Neural progenitor cell (in vitro differentiated cells): ENCODE measurements at places on chromosomes 12 and 14. TPM values are rescaled to one million over a fixed set of nuclear protein-coding genes. Genes with fewer than 3 reads are reported as not detected.
A peak's percentile ranks its signal among the peaks of the same experiment; 100 is the strongest.

Gene RNF212B
- 0.50 TPM in 1 of 2 replicates, not detected in the other for total RNA-seq

Gene WSCD2
- total RNA-seq: 3.0 and 6.6 TPM in 2 replicates

Gene SIX4
- 28.8 and 32.9 TPM in 2 replicates for total RNA-seq

Gene BTG1
- total RNA-seq: 25.2 and 45.1 TPM in 2 replicates

Gene TARBP2
- total RNA-seq: 32.4 and 72.4 TPM in 2 replicates

Gene OR4K14
- total RNA-seq: not detected in 2 replicates

Gene KRT80
- total RNA-seq: 0.12 TPM in 1 of 2 replicates, not detected in the other

Gene IFT43
- total RNA-seq: 34.9 and 36.8 TPM in 2 replicates

Gene CFAP73
- 0.19 TPM in 1 of 2 replicates, not detected in the other for total RNA-seq

DNA sequence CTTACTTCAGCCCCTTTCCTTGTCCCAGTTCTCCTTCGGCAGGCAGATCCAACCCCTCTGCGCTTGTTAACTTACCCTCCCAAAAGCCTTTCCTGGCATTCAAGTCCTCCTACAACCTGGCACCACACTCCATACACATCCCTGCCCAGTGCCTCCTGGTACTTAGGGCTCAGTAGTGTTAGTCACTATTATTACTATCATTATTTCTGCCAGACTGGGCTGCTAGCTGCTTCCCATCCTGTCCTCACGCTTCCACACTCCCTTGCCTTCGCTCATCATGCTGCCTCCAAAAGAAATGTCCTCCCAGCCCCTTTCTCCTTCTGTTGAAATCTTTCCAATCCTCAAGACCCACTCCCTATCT is 1.6 kb upstream of the HDAC7 start:
- DNase-seq: no peak

GRCh38 chr12:124685689-124686369 is 118.4 kb upstream of the NCOR2 start:
- no peak for DNase-seq

GRCh38 chr12:24913953-24914352 is 34.9 kb downstream of the BCAT1 start:
- DNase-seq: no peak

DNA sequence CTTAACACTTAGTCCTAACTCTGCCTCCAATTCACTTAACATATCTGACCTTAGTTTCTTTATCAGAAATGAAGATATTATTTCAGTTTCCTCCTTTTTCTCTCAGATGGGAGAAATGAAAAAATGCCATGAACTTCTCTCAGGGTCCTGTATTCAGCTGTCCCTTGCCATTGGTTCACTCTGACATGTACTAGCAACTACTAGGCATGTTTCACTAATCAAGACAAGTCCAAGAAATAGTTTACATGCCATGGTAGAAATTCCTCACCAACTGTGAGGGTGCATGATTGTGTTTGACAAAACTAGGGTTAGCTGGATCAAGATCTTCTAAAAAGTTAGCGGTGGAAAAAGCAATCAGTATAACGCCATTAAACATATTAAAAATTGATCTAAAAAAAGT is 7.0 kb upstream of the ATXN7L3B start:
- no peak for DNase-seq

GRCh38 chr14:100069161-100069800 is 4.1 kb downstream of the EVL start:
- DNase-seq: no peak

DNA sequence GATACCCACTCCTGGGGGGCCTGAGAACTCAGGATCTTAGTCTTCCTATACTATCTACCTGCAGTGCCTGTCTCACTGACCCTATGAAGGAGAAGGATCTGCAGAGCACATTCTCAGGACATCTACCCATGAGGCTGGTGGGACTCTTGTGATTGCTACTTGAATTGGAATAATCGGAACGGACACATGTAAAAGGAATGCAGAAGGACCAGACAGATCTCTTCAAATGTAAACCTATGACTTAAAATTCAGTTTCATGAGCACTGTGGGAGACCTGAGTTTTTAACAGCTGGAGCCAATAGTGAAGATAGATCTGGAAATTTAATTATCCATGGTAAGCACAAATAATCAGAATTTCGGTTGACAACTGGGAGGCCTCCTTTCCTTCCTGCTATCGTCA is 35.2 kb upstream of the CPSF6 start:
- no peak for DNase-seq

GRCh38 chr12:127556231-127556886 is 710.6 kb upstream of the TMEM132C start:
- DNase-seq: no peak

- DNase-seq: peak; percentile 70
These were observed 991 bp upstream of the RCOR1 start for GRCh38 chr14:102591372-102591943.

- DNase-seq: no peak
These were observed 146.2 kb downstream of the DACT1 start for GRCh38 chr14:58783792-58784511.

DNA sequence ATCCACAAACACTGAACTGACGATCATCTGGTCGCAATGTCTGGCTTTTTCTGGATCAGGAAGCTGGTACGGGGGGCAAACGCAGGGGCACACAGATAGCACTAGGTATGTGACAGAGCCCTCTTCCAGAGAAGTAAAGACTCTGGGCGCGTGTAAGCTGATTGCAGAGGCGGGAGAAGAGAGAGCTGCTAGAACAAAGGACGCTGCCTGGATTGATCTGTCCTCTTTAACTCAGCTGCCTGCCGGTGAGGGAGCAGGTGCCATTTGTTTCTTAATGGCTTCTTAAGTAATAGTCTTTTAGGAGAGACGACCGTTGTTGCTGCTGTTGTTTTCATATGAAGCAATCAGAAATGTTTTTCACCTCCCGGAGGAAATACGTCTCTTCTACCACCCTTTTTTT is 77.3 kb downstream of the GLT1D1 start:
- DNase-seq: peak; percentile 80

DNA sequence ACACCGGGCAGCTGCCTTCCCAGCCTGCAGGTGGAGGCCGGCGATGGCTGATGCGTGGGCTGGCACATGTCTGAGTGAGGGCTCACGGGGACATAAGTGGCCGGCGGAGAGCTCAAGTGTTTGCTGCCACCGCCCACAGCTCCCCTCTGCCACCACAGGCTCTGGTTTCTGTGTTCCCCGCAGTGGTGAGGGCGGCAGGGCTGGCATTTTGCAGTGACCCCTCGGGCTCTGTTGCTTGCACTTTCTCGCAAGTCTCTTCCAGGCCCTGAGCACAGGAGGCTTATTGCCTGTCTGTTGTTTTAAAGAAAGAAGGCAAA is 271.0 kb upstream of the RTL1 start:
- DNase-seq: no peak

- DNase-seq: no peak
These were observed 160.6 kb downstream of the ZFP36L1 start for GRCh38 chr14:68632054-68632895.

- DNase-seq: no peak
These were observed 445 bp downstream of the CERS5 start for GRCh38 chr12:50166799-50167048.

- no peak for DNase-seq
These were observed 37.2 kb upstream of the BDKRB2 start for GRCh38 chr14:96167224-96168148.

DNA sequence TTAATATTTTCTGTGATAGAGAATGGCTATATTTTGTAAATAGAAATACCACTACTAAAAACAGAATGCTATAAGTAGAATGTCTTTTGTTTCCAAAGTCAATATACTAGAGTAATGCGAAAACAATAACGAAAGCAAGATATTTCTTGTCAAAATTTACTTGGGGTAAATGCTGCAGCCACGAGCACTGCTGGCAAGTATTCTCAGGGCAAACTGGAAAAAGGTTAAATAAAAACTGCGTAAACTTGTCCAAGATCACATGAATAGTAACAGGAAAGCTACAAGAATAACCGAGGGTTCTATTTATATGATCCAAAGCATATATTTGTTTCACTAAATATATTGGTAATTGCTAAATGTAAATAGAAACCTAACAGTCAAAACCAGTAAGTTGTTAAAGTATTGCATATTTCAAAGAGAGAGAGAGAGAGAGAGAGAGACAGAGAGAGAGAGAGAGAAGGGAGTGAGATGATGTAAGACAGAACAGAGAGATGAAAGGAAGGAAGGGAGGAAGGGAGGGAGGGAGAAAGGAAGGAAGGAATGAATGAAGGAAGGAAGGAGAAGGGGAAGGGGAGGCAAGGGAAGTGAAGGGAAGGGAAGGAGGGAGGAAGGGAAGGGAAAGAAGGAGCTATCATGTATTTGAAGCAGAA is 231.7 kb downstream of the KCNC2 start:
- DNase-seq: no peak

DNA sequence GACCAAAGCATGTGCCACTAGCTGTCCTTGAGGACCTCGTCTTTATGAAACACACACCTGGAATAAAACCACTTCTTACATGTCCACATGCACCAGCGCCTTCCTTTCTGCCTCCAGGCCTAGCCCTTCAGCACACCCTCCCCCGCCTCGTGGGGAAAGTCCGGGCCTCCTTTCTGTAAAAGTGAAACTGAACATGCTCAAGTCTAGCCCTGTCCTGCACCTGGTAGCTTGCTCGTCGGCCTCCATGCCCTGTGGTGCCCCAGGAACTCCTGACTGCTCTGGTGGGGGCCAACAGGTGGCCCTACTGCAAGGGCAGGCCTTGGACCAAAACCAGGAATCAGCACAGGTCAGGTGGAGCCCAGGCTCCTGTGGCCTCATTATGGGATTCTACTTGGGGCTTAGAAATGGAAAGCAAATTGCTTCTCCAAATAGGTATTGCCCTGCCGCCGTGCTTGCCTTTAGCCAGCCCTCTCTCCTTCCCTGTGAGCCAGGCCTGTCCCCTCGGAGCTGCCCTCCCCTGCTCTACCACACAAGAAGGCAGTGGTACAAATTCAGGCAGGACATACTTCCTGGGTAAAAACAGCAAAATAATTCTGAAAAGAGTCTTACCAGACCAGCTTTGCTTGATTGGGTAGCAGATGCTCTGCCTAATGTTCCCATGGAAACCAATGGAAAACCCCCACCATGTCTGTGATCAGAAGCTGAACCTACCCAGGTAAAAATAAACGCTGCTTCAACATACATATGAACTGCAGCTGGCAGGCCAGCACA is 43.5 kb downstream of the ERH start:
- DNase-seq: no peak

DNA sequence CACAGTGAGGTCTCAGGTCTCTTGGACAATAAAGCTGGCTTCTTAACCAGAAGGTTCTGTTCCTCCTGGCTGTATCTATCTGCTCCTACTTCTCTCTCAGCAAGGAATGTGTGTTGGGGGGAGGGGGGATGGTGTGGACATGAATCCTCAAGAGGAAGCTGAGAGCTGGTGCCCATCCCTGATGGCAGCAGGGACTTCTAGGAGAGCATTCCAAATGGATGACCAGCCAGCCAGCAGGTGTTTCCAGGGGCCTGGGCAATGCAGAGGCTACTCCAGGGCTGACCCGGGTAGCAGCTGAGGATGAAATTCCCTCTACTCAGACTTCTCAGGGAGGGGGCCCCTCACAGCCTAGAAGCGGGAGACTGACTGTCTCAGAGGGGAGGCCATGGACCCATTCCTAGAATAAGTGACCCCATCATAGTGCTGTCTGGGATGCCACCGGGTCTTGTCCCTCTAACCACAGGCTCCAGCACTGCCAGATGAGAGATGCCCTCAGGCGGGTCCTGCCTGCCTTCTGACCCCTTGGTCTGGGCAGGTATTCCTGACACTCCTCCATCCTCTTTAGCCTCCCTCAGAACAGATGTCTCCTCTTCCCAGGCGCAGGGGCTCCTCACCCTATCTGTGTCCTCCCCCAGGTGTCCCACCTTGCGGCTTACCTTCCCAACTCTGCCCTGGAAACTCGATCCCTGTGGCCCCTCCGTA is 1.2 kb downstream of the RAB15 start:
- no peak for DNase-seq

DNA sequence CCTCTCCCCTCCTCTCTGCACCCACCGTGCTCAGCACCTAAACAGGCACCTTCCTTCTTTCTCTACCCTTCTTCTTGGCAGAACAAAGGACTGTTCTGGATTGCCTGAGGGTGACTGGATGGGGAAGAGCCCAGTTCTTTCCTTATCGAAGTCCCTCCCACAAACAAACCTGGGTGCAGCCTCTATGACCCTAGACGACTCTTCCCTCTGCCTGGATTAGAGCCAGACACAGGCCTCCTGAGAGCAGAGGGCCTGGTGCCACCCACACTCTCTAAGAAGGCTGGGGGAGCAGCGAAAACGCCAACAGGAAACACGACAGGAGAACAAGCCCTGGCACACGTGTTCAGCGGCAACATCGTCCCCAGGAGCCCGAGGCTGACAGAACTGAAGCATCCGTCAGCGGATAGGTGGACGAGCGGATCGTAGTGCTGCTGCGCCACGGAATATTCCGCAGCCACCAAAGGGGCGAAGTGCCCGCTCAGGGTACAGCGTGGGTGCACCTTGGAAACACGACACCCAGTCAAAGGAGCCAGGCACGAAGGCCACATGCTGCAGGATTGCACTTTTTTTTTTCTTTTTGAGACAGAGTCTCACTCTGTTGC is 38.0 kb downstream of the RIMBP2 start:
- no peak for DNase-seq

DNA sequence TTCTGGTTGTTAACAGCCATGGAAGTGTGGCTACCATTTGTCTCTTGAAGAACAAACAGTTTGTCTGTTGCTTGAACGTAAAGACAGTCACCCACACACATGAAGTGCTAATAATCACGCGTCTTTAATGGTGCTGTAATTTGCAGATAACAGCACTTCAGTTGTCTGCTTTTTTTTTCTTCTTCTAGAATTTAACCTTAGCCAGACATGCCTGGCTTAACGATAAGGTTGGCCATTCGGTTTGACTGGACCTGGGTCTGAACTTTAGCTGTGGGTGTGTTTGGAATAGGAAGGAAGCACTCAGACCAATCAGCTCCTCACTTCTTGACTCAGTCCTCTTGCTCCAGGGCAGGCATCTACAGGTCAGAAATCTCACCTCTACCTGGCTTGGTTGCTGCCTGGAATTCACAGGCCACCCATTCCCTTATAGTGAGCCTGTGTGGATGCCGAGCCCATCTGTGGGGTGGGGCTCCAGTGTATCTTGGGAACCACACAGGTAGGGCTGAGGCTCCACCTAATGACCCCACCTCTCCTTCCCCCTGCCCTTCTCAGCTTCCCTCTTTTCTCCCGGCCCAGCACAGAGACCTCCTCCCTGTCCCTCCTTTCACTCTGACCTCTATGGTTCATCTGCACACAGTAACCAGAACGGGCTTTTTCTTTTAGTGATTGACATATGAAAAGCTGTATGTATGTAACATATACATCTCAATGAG is 246.4 kb upstream of the PWP1 start:
- no peak for DNase-seq

DNA sequence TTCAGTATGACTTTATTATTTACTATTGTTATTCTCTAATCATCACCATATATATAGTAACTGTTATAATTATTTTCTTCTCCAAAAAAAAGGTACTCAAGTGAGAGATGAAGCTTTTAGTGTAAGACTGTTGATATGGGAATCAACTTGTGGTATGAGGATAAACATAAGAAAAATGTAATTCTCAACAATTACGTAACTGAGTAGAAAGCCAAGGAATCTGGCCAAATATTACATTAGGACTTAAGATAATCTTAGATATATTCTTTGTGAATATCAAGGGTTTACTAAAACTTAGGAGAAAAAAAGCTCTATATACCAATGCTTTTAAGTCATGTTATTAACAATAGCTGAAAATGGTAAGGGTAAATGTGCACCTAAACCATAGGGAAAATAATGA is 13.3 kb downstream of the SENP1 start:
- no peak for DNase-seq
